ENCODE measurements at places on chromosomes 13 and 19. TPM values are rescaled to one million over a fixed set of nuclear protein-coding genes. Genes with fewer than 3 reads are reported as not detected.

The CGB1 gene
- total RNA-seq: not detected

The ACTMAP gene
- 1.6 TPM for total RNA-seq

The PCDH17 gene
- total RNA-seq: 29.8 TPM

The EDNRB gene
- 287 TPM for total RNA-seq

The DAND5 gene
- total RNA-seq: 0.28 TPM

The DKKL1 gene
- 0.69 TPM for total RNA-seq

The CYP2S1 gene
- total RNA-seq: 3.2 TPM

The ZNF534 gene
- total RNA-seq: 0.40 TPM

The ODAD3 gene
- 5.3 TPM for total RNA-seq

DNA sequence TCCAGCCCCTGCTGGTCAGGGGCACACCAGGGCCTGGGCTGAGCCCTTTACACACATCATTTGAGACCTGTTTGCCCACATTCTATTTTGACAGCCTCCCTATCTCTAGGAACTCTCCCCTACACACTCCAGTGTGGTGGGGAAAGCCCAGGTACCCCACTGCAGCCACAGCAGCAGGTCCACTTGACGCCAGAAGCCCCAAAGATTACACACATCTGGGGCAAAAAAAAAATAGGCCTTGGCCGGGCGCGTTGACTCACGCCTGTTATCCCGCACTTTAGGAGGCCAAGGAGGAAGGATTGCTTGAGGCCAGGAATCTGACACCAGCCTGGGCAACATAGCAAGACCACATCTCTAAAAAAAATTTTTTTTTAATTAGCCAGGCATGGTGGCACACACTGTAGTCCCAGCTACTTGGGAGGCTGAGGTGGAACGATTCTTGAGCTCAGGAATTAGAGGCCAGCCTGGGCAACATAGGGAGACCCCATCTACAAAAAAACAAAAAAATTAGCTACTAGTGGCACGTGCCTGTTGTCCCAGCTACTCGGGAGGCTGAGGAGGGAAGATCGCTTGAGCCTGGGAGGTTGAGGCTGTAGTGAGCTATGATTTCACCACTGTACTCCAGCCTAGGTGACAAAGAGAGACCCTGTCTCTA, 18.0 kb upstream of the CD22 start:
- no peak for DNase-seq

GRCh38 chr13:109331898-109332297, 454.5 kb downstream of the IRS2 start:
- peak; percentile 57 for DNase-seq

DNA sequence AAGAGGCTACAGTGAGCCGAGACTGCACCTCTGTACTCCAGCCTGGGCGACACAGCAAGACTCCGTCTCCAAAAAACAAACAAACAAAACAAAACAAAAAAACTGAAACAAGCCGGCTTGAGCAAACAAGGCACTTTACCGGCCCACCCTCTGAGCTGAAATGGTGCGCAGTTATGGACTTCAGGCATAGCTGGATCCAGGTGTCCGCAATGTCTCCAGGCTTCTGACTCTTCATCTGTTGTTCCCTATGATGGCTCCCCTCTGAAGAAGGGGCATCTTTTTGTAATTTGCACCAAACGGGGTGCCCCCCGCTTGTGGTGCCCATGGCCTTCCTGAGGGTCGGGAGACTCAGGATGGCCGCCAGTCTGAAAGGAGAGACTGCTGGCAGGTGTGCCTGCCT, 6.2 kb downstream of the C2CD4C start:
- DNase-seq: no peak

- no peak for DNase-seq
Observed at GRCh38 chr13:34243403-34243802, 425.5 kb downstream of the RFC3 start.

GRCh38 chr19:49564616-49565045, 15.7 kb downstream of the NOSIP start:
- no peak for DNase-seq

- no peak for DNase-seq
Observed at GRCh38 chr13:30023196-30023895, 172.9 kb upstream of the UBL3 start.

GRCh38 chr19:3275583-3276340, 51.3 kb downstream of the CELF5 start:
- DNase-seq: no peak

- DNase-seq: no peak
Observed at GRCh38 chr13:114025714-114026431, 52.0 kb upstream of the C13orf46 start.

GRCh38 chr19:35644987-35645679, 3.0 kb upstream of the COX6B1 start:
- DNase-seq: no peak

- DNase-seq: no peak
Observed at GRCh38 chr13:113410472-113411201, 42.7 kb downstream of the ADPRHL1 start.

DNA sequence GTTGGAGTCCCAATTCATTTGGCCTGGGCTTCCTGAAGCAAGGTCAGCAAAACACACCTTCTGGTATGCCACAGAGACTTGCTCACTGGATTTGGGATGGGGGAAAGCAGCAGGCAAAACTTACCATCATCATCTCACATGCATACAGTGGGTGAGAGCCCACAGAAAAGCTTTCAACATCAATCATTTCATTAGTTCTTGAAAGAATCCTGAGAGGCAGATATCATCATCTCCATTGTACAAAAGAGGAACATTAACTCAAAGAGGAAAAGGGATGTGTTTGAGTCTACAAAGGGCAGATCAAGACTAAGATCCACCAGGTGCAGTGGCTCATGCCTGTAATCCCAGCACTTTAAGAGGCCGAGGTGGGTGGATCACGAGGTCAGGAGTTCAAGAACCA, 6.4 kb downstream of the WDR87 start:
- DNase-seq: no peak

DNA sequence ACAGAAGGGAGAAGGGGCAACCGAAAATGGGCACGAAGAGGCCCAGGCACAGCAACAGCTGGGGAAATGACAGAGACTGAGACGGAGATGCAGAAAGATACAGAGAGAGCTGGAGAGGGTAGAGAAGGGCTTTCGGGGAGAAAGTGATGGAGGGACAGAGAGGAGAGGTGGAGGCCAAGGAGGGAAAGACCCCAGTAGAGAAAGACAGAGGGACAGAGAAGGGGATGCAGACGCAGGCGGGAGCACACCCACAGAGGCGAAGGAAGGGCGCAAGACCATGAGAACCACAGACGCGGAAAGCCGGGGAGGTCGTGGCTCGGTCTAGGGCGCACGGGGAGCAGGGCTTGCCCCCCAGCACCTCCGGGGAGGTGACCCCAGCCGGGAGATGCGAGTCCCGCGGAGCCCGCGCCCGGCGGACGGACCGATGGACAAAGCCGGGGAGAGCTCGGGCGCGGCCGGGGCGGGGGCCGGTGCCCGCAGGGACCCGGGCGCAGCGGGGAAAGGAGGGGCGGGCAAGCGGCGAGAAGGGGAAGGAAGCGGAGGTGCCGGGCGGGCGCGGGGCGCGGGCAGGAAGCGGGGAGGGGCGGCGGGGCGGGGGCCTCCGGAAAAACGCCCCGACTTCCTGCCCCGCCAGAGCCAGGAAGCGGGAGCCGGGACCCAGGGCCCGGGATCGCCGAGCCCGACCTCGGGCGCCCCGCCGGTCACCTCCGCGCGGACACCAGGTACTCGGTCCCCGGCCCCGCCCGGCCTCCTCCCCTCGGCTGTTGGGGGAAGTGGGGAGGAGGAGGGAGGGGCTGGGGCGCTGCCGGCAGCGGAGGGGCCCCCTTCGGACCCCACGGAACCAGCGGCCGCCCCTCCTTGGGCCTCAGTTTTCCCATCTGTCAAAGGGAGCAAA, at the start of gene ARHGEF1:
Gene ARHGEF1 (plus strand): TSS at position 617 of the 895 bp plus-strand sequence. CDS start 4,899 bp downstream, outside the sequence.
- DNase-seq: no peak

DNA sequence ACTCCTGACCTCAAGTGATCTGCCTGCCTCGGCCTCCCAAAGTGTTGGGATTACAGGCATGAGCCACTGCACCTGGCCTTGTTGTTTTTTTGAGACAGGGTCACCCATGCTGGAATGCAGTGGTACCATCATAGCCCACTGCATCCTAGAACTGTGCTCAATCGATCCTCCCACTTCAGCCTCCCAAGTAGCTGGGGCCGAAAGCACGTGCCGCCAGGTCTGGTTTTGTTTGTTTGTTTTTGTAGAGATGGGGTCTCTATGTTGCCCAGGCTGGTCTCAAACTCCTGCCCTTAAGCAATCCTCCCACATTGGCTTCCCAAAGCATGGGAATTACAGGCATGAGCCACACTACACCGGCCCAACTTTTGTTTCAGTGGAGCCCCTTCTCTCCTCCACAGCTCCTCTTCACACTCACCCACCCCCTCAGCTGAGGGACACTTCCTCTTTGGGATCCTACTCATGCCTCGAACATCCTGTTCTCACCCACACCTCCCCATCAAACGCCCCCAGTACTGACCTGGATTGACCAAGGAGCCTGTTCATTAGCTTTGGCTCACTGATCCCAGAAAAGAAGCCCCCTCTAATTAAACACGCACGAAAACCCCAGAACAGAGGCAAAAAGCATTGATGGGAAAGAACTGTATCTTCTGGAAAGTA, 12.8 kb upstream of the CERS4 start:
- no peak for DNase-seq

DNA sequence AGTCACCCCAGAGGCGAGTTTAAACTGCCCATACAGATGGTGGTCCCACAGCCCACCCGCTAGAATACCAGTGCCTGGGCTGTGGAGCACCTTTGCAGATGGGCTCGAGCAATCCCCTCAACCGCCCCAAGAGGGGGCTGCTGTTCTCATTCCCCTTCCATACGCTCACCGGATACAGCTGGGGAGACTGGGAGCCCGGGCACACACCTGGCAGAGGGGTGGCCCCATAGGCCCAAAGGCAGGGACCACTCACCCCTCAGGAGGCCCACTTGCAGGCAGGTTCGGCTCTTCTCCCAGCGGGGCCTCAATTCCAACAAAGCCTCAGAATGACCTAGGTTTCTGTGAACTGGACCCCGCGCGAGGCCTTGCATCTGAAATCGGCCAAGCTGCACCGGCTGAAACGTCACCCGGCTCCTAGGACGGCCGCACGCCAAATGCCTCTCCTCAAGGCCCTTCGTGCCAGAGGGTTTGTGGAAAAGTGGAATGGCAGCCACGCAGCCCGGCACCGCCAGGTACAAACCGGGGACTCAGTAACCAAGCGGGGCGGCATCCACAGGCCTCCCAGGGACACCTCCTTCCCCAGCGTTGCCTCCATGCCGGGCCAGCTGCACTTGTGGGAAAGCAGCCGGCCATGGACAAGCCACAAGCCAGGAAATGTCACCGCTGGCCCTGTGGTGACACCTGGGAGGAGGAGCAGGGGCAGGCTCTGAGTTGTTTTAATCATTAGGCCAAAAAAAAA, 18.7 kb downstream of the MLLT1 start:
- no peak for DNase-seq

- DNase-seq: no peak
Observed at GRCh38 chr19:5561559-5561958, 6.2 kb downstream of the TINCR start.

DNA sequence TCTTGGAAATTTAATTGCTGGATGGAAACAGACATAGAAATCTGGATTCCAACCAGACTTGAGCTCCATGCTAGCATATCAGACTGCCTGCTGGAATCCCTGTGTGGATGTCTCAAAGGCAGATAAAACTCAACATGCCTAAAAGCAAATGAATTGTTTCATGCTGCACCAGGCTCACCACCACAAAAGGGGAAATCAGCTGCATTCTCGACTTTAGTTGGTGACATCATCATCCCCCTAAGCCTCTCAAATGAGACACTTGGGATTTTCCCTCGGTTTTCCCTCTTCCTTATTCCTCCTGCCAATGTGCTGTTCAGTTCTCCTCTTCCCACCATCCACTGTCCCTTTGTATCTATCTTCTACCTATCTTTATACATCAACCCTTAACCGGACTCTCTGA, 134.3 kb downstream of the ZDHHC20 start:
- no peak for DNase-seq

- no peak for DNase-seq
Observed at GRCh38 chr19:55406826-55407549, 600 bp downstream of the UBE2S start.

DNA sequence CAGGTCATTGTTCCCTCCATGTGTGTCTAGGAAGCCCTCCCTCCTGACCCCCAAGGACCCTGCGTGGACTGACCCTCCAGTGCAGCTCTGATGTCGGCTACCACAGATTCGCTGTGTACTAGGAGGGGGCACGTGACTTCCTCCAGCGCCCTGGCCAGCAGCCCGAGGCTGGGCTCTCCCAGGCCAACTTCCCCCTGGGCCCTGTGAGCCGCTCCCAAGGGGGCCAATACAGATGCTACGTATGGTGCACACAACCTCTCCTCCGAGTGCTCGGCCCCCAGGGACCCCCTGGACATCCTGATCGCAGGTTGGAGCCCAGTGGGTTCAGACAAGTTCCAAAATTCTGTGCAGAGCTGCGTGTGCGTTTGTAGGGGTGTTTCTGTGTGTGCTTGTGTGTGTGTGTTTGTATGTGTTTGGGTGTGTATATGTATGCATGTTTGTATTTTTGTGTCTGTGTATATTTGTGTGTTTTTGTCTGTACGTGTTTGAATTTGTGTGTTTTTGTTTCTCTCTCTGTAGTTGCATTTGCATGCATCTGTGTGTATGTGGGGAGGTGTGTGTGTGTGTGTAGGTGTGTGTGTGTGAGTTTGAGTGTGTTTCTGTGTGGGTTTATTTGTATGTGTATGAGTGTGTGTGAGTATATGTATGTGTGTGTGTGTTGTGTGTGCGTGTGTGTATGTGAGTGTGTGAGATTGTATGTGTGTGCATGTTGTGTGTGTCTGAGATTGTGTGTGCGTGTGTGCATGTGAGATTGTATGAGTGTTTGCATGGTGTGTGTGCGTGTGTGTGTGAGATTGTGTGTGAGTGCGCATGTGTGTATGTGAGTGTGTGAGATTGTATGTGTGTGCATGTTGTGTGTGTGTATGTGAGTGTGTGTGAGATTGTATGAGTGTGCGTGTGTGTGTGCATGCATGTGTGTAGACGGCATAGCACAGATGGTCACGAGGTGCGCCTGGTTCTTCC, 21.4 kb upstream of the LILRA2 start:
- DNase-seq: no peak

DNA sequence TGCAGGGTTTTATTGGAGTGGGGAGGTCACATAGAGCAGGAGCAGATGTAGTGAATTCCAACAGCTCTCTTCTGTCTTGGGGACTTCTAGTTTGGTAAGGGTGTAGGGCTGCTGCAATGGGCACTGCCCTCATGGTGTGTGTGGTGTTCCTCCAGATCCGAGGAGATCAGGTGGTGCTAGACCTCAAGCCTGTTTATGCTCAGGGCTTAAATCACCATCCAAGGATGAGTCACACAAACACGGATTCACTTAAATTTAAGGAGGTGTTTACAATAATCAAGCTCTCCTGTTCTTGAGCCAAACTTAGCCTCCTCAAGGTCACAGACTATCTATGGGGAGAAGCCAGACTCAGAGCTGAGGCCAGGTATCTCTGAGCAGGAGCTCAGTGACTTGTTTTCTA, 23.0 kb downstream of the HS6ST3 start:
- DNase-seq: no peak

DNA sequence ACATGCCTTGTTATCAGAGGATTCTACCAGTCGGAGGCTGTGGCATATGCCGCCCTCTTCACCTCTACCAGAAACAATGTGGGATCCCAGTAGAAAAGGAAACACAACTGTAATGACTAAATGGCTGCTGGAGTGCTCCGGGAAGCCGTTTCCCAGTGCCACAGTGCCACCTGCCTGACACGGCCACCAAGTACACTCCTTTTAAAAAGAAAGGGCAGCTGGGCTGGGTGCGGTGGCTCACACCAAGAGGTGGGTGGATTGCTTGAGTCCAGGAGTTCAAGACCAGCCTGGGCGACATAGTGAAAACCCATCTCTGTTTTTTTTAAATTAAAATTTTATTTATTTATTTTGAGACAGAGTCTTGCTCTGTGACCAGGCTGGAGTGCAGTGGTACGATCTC, 67.3 kb downstream of the TRPM4 start:
- peak; percentile 52 for DNase-seq
